NCI-H1417 treated with DMSO at 0.1 percent for 48 hours (cell line): ENCODE measurements at places on chromosomes 12 and 14.

- no peak for DNase-seq
Observed at GRCh38 chr12:29116414-29116813, 32.7 kb upstream of the FAR2 start.

GRCh38 chr14:75515629-75515996 is 6.7 kb upstream of the BATF start:
- no peak for DNase-seq

- no peak for DNase-seq
Observed at GRCh38 chr12:47751561-47751960, 7.1 kb downstream of the RAPGEF3 start.

GRCh38 chr14:87050421-87050820 is 942.6 kb downstream of the GALC start:
- no peak for DNase-seq

DNA sequence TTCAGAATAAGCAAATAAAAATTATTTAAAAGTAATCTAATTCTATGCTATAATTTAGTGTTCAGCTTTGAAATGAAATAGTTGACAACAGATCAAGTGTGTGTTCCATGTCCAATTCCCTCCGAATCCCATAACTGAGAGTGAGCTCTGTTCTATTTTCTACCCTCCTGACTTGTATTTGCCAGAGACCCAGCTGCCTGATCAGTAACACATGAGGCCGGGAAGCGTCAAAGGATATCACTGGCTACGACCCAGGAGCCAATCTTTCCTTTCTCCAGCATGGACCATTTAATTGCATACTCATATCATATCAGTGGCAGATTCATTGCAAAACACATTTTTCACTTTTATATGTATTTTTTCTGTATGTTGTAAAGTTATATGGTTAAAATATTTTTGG is 108.8 kb upstream of the TSPAN8 start:
- DNase-seq = no peak

DNA sequence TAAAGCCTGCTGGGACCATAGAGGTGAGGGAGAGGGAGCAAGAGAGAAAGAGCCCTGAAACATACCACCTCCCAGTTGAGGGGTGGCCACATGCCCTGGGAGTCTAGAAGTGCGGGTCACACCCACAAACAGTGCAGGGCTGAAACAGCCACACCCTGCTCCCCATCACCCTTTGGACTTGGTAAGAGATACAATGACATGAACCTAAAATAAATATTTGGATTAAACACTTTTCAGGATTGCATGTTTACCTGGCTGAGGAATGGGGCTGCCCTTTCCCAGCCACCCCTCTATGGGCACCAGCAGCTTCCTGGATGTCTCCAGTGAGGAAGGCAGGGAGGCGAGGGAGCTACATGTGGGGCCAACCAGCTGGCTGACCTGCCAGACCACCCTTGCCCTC is 39.0 kb upstream of the TC2N start:
- DNase-seq = no peak

DNA sequence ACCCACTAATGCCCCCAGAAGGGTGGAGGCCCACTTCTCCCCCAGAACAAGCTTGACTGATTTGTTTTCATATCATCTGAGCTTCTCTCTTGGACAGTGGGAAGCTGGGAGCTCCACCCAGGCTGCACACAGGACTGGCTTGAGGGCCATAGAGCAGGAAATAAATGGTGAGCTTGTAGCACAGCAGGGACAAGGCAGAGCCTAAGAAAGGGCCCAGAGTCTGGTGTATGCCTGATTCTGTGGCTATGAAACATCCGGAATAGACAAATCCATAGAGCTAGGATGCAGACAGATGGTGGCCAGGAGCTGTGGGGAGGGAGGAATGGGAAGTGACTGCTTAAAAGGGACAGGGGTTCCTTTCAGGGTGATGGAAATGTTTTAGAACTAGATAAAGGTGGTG is 79.0 kb downstream of the ARL6IP4 start:
- no peak for DNase-seq

- DNase-seq = no peak
Observed at GRCh38 chr12:69932676-69933552, 107.9 kb downstream of the MYRFL start.
